ENCODE measurements at places on chromosomes 4 and X.

GRCh38 chr4:16225863-16226815 is at the start of gene TAPT1:
Gene TAPT1, minus strand, starts transcription at chr4:16226471. Its CDS starts 14 bp downstream, at chr4:16226457.
- no peaks in the 10 kb centered on the region for H3K27me3 ChIP-seq
- H3K27ac ChIP-seq: peak within 1 kb of the TSS; percentile 40
- peak; percentile 89 for DNase-seq
- no peaks in the 10 kb centered on the region for H3K36me3 ChIP-seq

GRCh38 chrX:49276671-49277534 is 7.3 kb downstream of the PPP1R3F start:
- peak; percentile 34 for DNase-seq
- H3K27me3 ChIP-seq: no peaks in the 10 kb centered on the region
- no peaks in the 10 kb centered on the region for H3K4me1 ChIP-seq
- no peak overlapping the region for H3K4me3 ChIP-seq
- no peaks in the 10 kb centered on the region for H3K36me3 ChIP-seq

GRCh38 chr4:167987285-167987684 is 105.1 kb upstream of the ANXA10 start:
- H3K4me1 ChIP-seq: no peaks in the 10 kb centered on the region
- no peaks in the 10 kb centered on the region for H3K36me3 ChIP-seq
- no peak overlapping the region for H3K4me3 ChIP-seq
- H3K27ac ChIP-seq: no peak overlapping the region
- no peak for DNase-seq
- H3K27me3 ChIP-seq: no peaks in the 10 kb centered on the region

DNA sequence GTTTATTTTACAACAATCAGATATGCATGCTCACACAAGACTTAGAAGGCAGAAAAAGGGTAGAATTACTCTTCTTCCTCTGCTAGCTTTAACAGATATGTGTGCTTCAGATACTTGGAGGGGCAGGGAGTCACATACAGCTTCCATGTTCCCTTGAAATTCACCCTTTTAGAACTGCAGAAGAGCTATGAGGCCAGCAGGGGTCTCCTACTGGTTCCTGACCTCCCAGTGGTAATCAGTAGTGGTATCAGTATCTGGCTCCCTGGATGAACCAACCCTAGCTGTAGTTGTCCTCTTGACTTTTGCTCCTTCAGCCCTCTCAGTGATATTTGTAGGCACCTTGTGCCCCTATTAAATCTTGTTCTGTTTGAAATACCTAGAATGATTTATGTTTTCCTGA is 81.5 kb downstream of the RCHY1 start:
- no peaks in the 10 kb centered on the region for H3K27me3 ChIP-seq
- peak; percentile 77 for DNase-seq
- no peak overlapping the region for H3K4me3 ChIP-seq
- no peaks in the 10 kb centered on the region for H3K36me3 ChIP-seq
- H3K4me1 ChIP-seq: peaks cover 18% of the 10 kb centered on the region

- H3K36me3 ChIP-seq: no peaks in the 10 kb centered on the region
- H3K4me3 ChIP-seq: no peak overlapping the region
- no peak overlapping the region for H3K27ac ChIP-seq
- no peak for DNase-seq
- H3K27me3 ChIP-seq: no peaks in the 10 kb centered on the region
Observed at GRCh38 chr4:153143527-153144348, 60.5 kb upstream of the TRIM2 start.

- no peak overlapping the region for H3K27ac ChIP-seq
- no peaks in the 10 kb centered on the region for H3K27me3 ChIP-seq
- no peak overlapping the region for H3K4me3 ChIP-seq
- no peaks in the 10 kb centered on the region for H3K36me3 ChIP-seq
Observed at GRCh38 chrX:97060020-97060419, 176.3 kb downstream of the RPA4 start.

DNA sequence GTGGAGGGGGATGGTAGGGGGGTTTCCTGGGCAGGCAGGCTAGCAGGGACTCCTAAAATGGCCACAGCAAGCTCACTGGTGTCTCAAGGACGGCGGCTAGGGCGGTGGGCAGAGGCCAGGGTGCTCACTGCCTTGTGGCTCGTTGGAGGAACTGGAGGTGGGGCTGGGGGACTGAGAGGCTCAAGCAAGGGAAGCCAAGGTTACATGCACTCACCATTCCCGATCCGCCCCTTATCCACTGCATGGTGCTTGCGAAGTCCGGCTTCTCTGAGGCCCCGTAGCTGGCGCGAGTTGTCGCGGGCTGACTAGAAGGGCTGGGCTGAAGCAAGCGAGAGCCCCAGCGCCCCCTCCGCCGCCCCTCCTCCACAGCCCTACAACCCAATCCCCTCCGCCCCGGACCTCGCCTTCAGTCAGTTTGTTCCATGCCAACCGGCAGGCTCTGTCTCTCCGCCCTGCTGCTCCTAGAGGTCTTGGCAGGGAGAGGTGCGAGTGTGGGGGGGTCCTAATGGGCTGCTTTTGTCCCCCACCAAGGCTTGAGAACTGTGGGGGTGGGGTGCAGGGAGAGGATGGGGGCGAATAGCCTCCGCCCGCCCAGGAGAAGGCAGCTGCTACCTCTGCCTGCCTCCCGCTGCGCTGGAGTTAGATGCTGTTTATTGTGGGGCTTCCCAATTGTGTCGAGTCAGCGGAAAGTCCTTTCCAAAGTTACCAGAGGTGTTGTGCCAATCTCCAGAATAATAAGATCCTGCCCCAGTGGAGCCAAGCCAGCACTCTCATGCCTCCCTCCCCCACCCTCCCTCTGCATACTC is at the start of gene ARHGEF9:
Gene ARHGEF9, minus strand, starts transcription at position 313 of the 806 bp plus-strand sequence. Its CDS starts 69 bp downstream, at position 244.
- H3K27ac ChIP-seq: no peak within 1 kb of the TSS
- no peak for DNase-seq
- H3K36me3 ChIP-seq: no peaks in the 10 kb centered on the region

DNA sequence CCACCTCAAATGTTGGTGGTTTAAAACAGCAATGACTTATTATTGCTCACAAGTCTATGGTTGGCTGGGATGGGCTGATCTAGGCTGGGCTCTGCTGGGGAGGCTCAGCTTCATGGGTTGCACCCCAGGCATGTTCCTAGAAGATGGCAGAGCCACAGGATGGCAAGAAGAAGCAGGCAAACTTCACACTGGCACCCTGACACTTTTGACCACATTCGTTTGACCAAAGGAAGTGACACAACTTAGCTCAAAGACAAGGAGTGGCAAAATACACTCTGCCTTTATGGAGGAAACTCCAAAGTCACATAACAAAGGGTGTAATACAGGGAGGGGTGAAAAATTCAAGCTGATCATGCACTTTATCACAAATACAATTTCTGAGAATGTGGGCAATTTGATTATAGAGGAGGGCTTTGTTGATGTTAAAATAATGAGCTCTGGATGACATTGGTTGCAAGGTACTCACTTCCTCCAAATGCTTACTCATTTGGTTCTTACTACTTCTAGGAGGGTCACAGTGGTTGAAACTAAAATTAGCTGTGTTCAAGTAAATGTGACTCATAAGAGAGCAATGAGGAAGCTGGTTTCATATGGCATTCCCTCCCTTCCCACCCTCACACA is 249.2 kb upstream of the RPS6KA3 start:
- H3K36me3 ChIP-seq: no peaks in the 10 kb centered on the region
- H3K4me3 ChIP-seq: no peak overlapping the region
- no peak overlapping the region for H3K27ac ChIP-seq
- H3K27me3 ChIP-seq: no peaks in the 10 kb centered on the region

DNA sequence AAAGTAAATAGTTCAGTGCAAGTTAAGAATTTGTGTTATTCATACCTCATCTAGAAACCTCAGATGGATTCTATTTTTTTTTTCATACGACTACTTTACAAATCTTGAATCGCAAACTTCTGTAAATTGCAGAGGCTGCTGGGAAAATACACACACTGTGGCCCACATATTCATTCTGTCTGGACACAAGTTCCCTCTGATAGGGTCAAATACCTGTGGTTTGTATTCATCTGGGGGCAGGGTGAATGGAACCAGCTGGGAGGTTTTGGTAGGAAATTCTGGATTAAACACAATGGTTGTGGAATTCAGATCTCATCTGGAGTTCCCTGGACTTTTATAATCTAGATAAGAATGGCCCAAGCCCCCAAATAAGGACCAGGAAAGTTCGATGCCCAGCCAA is 56.2 kb downstream of the SPATA18 start:
- DNase-seq: no peak
- H3K27me3 ChIP-seq: no peaks in the 10 kb centered on the region
- H3K27ac ChIP-seq: no peak overlapping the region
- peaks cover 36% of the 10 kb centered on the region for H3K4me1 ChIP-seq
- H3K4me3 ChIP-seq: no peak overlapping the region

GRCh38 chr4:165826166-165826565 is 46.9 kb upstream of the TLL1 start:
- no peak overlapping the region for H3K4me3 ChIP-seq
- no peaks in the 10 kb centered on the region for H3K4me1 ChIP-seq
- H3K36me3 ChIP-seq: no peaks in the 10 kb centered on the region
- DNase-seq: no peak
- H3K27ac ChIP-seq: no peak overlapping the region

- H3K4me1 ChIP-seq: no peaks in the 10 kb centered on the region
- H3K36me3 ChIP-seq: no peaks in the 10 kb centered on the region
- no peak overlapping the region for H3K27ac ChIP-seq
- no peak for DNase-seq
Observed at GRCh38 chrX:71912156-71912555, 1.5 kb downstream of the NHSL2 start.

DNA sequence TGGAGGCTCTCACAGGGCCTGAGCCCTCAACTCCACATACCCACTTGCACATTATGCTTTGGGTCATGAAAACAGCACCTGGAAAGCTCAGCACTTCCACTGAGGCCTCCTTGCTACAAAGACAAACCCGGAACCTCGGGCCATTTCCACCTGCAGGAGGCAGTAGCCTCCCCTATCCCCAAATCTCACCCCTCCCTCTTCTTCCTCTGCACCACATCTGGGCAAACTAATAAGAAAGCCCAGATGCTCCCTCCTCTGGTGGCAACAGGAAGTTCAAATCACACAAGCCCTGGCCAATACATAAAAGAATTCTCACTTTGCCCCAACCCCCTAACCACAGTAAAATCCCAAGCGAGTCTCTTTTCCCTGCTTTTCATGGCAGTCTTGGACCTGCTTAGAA is 136.4 kb downstream of the MAPK10 start:
- no peak overlapping the region for H3K4me3 ChIP-seq
- no peaks in the 10 kb centered on the region for H3K27me3 ChIP-seq
- peaks cover 29% of the 10 kb centered on the region for H3K4me1 ChIP-seq
- no peak overlapping the region for H3K27ac ChIP-seq

GRCh38 chr4:98663226-98664006 is 5.0 kb upstream of the TSPAN5 start:
- H3K27me3 ChIP-seq: no peaks in the 10 kb centered on the region
- H3K4me3 ChIP-seq: no peak overlapping the region
- no peak overlapping the region for H3K27ac ChIP-seq
- DNase-seq: no peak
- H3K4me1 ChIP-seq: peaks cover 9% of the 10 kb centered on the region

- H3K27ac ChIP-seq: no peak overlapping the region
- H3K4me1 ChIP-seq: peaks cover 16% of the 10 kb centered on the region
- H3K27me3 ChIP-seq: no peaks in the 10 kb centered on the region
- no peak for DNase-seq
- H3K4me3 ChIP-seq: no peak overlapping the region
- peaks cover 17% of the 10 kb centered on the region for H3K36me3 ChIP-seq
Observed at GRCh38 chr4:74947798-74948197, 14.9 kb downstream of the PARM1 start.

GRCh38 chr4:183996868-183997267 is 91.8 kb downstream of the STOX2 start:
- no peaks in the 10 kb centered on the region for H3K27me3 ChIP-seq
- DNase-seq: no peak
- H3K27ac ChIP-seq: no peak overlapping the region
- no peaks in the 10 kb centered on the region for H3K4me1 ChIP-seq

DNA sequence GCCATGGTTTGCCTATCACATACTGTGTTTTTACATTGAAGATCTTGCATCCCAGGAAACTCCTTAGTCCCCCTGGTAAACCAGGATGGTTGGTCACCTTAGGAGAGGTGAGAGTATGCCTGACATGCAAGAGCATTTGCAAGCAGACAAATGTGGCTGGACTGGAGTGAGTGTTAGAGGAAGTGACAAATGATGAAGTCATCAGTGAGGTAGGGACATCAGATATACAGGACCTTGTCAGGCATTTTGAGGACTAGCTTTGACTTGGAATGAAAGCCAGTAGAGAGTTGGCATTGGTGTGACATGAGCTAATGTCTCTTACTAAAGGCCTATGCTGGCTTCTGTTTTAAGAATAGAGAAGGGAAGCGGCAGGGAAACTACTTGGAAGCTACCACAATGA is 124.9 kb downstream of the FRMPD4 start:
- no peak overlapping the region for H3K27ac ChIP-seq
- H3K4me3 ChIP-seq: no peak overlapping the region
- no peaks in the 10 kb centered on the region for H3K4me1 ChIP-seq
- no peaks in the 10 kb centered on the region for H3K27me3 ChIP-seq
- no peak for DNase-seq

DNA sequence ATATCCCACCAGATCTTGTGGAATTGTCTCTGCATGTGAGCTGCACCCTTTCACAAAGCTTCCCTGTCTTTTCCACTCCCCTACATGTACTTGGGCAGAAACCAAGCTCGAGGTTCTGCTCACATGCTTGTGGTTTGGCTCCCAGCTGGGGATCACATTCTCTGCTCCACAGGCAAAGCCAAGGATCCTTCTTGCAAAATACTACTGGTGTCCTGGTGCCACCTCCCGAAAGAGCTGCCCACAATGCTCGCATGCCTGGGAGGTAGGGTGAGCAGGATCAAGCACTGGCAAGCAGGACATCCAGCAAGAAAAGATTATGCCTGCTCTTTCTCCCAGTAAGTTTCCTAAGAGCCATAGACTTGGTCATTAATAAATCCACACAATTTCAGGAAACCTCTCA is 45.1 kb upstream of the PPARGC1A start:
- no peaks in the 10 kb centered on the region for H3K27me3 ChIP-seq
- DNase-seq: no peak

DNA sequence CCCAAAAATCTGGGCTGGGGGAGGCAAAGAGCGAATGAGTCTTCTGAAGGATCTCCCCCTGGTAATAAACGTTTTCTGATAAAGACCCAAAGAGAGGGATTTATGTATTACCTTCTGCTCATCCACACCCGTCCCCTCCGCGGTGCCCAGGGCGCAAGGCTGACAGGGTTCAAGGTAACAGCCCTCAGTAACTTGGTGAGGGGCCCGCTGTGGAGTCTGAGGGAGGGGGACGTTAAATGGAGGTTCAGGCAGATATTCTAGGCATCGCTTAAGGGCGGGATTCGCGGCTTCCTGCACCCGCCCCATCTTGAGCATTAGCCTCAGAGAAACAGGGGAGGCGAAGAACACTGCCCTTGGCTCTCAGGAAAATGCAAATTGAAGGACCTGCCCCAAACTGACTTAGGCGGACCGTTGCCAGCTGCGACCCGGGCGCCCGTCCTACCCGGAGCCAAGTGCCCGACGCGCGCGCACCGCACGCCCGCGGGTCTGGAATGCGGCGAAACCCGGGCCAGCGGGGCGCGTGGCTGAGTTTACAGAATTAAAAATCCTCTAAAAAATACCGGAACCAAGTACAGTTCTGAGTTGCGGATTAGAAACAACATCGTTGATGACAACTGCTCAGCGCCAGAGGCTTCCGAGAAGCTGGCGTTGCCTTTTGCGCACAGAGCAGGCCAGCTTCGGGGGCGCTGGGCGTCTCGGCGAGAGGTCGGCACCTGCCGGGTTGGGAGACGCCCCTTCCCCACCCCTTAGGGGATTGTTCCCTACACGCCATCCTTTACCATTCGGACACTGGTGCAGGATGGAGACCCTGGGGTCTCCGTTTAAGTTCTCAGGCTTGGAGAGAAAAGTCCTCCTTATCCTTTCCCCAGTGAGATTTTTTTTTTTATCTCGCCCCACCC is 2.8 kb downstream of the HELT start:
- DNase-seq: no peak
- no peak overlapping the region for H3K27ac ChIP-seq
- no peaks in the 10 kb centered on the region for H3K27me3 ChIP-seq
- no peaks in the 10 kb centered on the region for H3K4me1 ChIP-seq
- no peak overlapping the region for H3K4me3 ChIP-seq

Measured in Karpas-422 (cell line).